ENCODE measurements at places on chromosomes 1 and 21.

DNA sequence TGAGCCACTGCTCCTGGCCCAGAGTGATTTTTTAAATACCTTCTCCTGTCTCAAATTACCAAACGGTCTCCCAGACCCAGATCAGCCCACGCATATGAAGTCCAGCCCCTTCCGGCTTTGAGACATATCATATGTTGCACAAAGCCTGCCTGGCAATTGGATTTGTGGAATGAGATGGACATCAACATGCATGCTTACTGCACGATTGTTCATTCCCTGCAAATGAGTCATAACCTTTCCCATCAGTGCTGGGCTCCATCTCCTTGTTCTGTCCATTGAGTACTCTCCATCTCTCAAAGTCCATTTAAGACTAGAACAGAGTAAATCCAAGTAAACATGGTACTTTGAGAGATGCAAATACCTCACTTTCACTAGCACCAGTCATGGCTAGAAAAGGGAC, 612.2 kb upstream of the USP24 start:
- no peak for DNase-seq

- no peak for DNase-seq
Observed at GRCh38 chr1:110631836-110632620, 25.9 kb upstream of the KCNA2 start.

GRCh38 chr1:154954541-154954940, 1.4 kb downstream of the PBXIP1 start:
- no peak for DNase-seq

GRCh38 chr1:76267631-76268030, 193.1 kb downstream of the ST6GALNAC3 start:
- no peak for DNase-seq

- DNase-seq: no peak
Observed at GRCh38 chr1:103949779-103950178, 200.1 kb downstream of the AMY1C start.

DNA sequence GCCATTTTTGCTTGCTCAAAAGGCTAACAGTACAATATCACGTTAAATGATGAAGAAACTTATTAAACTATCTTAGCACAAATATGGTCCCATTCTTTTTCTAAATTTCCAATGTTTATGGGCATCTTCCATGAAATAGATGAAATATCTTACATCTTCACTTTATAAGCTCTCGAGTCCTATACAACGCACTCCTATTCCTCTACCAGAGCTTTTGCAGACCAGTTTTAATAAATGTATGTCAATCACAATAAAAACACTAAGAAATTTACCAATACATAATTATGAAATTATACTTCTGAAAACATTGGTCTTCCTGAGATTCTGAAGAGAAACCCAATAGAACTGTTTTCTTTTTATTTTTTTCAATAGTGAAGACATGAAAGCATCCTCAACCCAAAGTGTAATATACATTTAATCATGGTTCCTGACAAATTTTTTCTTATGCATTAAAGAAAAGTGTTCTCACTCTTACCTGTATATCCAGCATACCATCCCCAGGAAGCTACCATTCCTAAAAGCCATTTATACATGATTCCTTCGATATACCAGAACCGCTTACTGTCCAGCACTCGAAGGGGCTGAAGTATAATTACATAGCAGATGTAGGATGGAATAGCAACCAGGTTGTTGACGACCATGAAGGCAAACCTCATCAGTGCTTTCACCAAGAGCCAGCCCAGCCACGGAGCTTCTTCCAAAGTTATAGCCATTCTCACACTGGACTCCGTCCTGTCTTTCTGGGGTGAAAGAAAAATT, 1.8 kb downstream of the LPGAT1 start:
- DNase-seq: no peak

GRCh38 chr1:100584761-100585745, 47.1 kb downstream of the GPR88 start:
- no peak for DNase-seq

DNA sequence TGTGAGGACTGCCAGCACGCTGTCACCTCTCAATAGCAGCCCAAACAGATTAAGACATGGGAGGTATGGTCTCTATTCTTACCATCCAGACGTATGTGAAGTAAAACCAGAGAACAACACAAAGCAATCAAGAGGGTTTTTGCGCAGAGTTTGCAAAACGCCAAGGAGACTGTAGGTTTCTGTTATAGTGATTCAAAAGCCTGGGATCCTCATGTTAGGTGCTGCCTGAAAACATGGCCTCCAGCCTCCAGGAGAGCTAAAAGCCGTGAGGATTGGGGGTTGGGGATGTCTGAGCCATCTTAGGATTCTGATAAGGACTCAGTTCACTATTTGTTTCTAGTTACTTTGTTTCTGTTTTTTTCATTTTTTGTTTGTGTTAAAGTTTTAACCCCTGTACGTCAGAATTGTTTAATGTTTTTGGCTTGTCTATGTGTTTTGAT, 4.2 kb upstream of the CCT8 start:
- no peak for DNase-seq

- DNase-seq: no peak
Observed at GRCh38 chr1:46556822-46557221, 5.4 kb upstream of the KNCN start.

DNA sequence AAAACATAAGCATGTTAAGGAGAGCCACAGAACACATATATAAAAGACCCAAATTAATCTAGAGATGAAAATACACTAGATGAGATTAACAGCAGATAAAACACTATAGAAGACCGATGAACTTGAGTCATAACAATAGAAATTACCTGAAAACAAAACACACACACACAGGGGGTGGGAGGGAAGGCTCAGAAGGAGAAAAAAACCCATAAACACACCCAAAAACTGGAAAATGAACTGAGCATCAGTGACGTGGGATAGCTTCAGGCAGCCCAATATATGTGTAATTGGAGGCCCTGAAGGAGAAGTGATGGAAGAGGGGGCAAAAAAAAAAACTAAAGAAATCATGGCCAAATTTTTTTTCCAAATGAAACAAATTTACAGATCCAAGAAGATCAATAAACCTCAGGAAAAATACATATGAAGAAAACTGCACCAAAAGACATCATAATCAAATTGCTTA, 11.4 kb downstream of the ALDH9A1 start:
- no peak for DNase-seq

- no peak for DNase-seq
Observed at GRCh38 chr1:209342441-209343175, 240.9 kb upstream of the CAMK1G start.

GRCh38 chr1:232463225-232463624, 166.7 kb downstream of the SIPA1L2 start:
- no peak for DNase-seq

GRCh38 chr1:212010004-212010403, 25.4 kb downstream of the INTS7 start:
- DNase-seq: no peak

GRCh38 chr1:24191860-24192259, 4.8 kb upstream of the IFNLR1 start:
- no peak for DNase-seq

DNA sequence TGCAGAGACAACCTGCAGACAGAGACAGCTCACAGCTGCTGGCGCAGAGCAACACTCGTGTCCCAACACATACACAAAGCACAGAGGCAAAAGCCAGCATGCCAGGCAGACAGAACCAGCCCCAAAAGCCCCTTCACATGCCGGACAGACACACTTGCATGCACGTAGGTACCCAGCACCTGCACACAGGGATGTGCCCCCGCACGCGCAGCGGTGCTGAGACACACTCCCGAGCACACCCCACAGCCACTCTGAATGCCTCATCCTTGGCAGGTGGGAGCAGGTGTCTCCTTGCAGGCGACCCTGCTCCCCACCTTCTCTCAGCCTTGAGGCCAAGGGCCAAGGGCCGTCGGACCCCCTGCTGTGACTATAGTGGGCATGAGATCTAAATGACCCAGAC, 41.2 kb upstream of the ZC3H12A start:
- DNase-seq: no peak

GRCh38 chr1:34164771-34165391, at the start of gene CSMD2:
TSS of gene CSMD2 (minus strand) at chr1:34165230. CDS start at chr1:34165097, 133 bp downstream.
- DNase-seq: no peak

- no peak for DNase-seq
Observed at GRCh38 chr1:101284622-101285218, 47.9 kb downstream of the S1PR1 start.

DNA sequence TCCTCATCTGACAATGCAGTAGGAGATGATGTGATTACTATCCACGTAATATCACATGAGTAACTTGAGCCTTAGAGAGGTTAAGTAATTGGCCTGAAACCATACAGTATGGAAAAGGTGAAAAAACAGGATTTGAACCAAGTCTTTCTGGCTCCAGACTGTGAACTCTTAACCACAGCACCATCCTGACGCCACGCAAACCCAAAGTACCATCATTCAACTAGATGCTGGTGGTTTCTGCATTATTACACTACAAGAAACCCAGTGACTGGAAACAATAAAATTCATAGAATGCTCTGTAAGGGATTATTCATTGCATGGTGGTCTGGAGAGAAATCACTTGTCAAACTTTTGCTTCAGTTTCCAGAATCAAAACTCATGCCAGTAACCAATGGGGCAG, 90.7 kb downstream of the MAB21L3 start:
- DNase-seq: no peak

- no peak for DNase-seq
Observed at GRCh38 chr1:222970040-222970439, 155.2 kb downstream of the DISP1 start.

- DNase-seq: no peak
Observed at GRCh38 chr1:208919371-208919770, 664.1 kb upstream of the CAMK1G start.

DNA sequence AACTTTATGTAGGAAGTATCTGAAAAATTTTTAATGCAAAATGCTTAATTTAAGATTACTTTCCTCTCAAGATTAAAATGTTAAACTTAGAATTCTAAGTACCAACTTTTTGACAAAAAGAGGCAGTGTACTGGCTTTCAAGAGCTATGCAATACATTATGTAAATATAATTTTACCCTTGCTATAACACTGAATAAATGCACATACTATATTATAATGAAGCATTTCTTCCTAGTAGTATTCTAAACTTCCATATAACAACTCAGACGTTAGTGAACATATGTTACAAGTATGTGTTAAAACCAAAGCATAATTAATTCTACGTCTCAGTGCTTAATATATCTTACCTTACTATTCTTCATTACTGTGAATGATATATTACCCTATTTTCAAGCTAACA, 58.5 kb downstream of the RGS21 start:
- DNase-seq: no peak

DNA sequence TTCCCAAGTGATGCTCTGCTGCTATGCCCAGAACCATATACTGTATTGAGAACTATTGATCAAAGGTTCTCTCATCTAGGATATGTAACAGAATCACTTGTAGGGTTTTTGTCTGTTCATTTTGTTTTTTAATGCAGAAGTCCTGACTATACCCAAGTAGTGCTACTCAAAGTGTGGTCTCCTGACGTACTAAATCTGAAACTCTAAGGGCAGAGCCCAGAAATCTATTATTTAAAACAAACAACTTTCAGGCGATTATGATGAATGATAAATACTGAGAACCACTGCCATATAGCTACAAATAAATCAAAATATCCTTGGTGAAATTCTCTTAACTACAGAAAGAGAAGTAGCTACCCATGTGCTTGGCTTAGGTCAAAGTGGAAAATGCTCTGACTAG, 10.1 kb downstream of the ZZZ3 start:
- no peak for DNase-seq

GRCh38 chr1:112818990-112819689, 104.0 kb upstream of the PPM1J start:
- no peak for DNase-seq

DNA sequence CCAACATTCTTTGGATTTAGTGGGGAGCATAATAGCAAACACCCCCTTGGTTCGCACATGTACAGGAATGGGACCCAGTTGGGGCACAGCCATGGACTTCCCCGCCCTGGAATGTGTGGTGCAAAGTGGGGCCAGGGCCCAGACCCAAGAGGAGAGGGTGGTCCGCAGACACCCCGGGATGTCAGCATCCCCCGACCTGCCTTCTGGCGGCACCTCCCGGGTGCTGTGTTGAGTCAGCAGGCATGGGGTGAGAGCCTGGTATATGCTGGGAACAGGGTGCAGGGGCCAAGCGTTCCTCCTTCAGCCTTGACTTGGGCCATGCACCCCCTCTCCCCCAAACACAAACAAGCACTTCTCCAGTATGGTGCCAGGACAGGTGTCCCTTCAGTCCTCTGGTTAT, 21.8 kb downstream of the UQCRHL start:
- no peak for DNase-seq

- DNase-seq: no peak
Observed at GRCh38 chr1:61287734-61288133, 205.4 kb downstream of the NFIA start.

- DNase-seq: no peak
Observed at GRCh38 chr1:193013005-193013404, 46.2 kb downstream of the UCHL5 start.

DNA sequence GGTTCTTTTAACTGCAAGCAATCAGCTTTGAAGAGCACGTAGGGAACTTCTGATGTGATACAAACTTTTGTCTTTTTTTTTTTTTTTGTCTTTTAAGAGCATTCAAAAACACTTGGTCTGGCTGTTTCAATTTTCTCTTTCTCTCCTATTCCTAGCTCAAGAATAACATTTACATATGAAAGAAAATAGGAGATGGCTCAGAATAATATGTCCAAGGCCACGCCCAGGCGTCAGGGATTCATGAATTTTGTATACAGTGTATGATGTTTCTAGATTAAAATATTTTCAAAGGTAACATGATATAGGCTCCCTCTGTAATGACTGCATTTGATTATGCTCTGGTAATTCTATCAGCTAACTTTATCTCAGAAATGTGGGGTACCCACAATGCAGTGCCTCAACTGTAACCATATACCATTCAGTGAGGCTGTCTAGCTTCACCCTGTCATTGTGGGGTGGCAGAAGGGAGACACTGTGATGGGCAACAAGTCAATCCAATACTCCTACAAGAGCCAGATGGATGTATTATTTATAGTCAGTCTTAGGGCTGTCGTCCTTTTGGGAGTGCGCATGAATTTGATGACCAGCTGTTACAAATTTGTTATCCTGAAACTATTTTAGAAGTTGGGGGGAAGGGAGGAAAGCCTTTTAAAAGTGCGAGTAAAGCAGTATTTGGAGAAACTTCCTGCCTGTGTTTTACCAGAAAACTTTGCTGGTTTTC, 1.5 kb upstream of the AKNAD1 start:
- DNase-seq: no peak

DNA sequence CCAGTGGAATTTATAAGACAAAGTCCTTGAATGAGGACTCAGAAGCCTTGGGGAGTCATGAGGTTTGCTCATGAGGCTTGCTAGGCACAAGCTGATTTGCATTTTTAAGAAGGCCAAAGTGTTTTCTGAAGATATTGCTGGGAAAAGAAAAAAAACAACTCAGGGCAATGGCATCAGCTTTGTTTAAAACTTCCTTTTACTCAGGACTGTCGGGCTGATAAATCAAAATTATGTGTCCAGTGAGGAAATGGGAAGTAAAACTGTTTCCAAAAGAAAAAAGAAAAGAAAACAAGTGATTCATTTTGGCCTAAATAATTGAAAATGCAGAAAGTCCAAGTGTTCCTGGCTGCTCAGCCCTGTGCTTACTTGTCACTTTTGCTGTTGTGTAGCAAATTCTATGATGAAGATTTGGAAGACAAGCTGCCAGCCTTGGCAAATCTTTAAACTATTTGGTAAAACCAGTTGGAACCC, 282.4 kb downstream of the HLX start:
- no peak for DNase-seq

GRCh38 chr1:175216444-175216843, 23.9 kb upstream of the KIAA0040 start:
- no peak for DNase-seq

- DNase-seq: no peak
Observed at GRCh38 chr1:157142201-157142600, 4.0 kb upstream of the ETV3 start.
